ENCODE measurements at places on chromosomes 7 and 10.

DNA sequence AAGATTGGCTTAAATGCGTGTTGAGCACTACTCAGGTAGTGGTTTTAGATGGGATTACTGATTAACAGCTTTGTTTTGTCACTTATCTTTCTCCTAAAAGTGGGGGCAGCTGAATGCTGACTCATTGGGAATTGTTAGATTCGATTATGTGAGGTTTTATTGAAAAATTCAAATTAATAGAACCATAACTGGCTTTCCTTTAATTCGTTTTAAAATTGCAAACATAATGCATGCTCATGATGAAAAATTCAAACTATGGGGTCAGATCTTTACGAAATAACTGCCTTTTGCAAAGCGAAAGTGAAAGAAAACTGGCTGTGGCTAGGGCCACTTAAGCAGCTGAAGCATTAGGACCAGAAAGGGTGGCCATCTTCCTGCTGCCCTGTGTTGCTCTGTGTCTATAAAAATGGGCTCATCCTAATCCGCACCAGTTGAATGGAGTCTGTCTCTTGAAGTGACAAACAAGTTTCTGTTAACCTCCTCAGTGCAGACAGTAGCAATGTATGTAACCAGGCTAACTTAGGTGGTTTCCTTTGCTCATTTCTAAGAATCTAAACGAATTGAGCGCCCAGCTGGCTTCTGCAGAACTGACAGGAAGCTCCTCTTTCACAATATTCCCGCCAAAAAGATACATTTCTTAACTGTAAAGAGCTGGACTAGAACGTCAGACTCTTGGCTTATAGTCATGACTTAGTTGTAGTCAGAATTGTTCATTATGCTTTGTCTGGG lies 27.8 kb downstream of the DENND10 start:
- no peak for DNase-seq

DNA sequence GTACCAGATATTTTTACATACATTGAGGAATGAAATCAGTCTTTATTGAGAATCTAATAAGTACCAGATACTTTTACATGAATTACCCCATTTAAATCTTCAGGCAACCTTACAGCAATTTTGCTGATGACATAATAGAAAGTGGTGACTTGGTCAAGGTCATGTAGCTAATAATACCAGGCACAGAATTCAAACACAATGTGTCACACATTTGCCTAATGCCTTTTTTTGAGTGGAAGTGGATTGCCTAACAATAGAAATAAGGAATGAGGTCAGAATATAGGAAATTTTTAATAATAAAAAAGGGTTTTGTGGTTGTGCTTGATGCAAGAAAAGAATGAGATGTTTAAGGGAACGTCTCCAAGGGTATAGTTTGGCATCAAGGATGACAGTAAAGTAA lies 466.6 kb upstream of the IGFBP3 start:
- DNase-seq, result no peak

DNA sequence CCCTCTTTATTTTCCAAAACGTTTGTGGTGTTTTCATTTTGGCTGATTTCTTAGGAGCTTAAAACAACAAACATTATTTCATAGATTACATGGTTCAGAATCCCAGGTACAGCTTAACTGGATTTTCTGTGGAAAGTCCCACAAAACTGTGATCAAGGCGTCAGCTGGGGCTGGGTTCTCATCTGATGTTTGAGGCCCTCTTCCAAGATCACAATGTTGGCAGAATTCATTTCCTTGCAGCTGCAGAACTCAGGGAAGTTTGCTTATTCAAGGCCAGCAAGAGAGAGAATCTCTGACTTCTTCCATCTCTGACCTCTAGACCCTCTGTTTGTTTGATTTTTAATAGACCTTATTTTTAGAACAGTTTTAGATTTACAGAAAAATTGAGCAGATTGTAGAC lies 108.4 kb upstream of the AGK start:
- DNase-seq, result no peak

GRCh38 chr7:48274662-48275061 lies 103.4 kb downstream of the ABCA13 start:
- no peak for DNase-seq

GRCh38 chr10:98644466-98644865 lies 197.7 kb upstream of the HPS1 start:
- no peak for DNase-seq

- peak; percentile 59 for DNase-seq
Observed at GRCh38 chr7:69067397-69067796, 530.9 kb upstream of the AUTS2 start.

DNA sequence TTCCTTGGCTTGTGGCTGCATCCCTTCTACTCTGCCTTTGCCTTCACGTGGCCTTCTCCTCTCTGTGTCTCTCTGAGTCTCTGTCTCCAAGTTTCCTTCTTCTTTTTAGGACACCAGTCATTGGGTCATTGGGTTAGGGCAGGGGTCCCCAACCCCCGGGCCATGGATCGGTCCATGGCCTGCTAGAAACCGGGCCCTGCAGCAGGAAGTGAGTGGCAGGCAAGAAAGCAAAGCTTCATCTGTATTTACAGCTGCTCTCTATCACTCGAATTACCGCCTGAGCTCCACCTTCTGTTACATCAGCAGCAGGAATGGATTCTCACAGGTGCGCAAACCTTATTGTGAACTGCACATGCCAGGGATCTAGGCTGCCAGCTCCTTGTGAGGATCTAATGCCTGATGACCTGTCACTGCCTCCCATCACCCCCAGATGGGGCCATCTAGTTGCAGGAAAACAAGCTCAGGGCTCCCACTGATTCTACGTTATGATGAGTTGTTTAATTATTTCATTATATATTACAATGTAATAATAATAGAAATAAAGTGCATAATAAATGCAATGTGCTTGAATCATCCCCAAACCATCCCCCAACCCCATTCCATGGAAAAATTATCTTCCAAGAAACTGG lies 47.9 kb upstream of the DOCK1 start:
- DNase-seq, result no peak

DNA sequence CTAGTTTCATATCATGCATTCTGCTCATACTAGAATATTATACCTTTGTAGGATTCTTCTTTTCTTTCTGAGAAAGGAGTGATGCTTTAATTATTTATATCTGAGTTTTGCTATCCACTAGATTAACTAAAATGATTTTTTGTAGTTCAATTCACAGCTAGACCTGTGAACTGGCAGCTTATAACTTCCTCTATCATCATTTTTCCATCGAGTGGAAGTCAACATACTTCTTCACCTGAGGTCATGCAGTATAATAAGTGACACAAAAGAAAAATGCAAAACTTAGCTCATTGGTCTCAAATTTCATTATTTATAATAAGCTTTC lies 8.0 kb downstream of the LRRN3 start:
- no peak for DNase-seq

GRCh38 chr7:16026253-16027020 lies 340.0 kb upstream of the MEOX2 start:
- DNase-seq, result peak; percentile 4

- no peak for DNase-seq
Observed at GRCh38 chr7:40833888-40834234, 699.1 kb downstream of the SUGCT start.

DNA sequence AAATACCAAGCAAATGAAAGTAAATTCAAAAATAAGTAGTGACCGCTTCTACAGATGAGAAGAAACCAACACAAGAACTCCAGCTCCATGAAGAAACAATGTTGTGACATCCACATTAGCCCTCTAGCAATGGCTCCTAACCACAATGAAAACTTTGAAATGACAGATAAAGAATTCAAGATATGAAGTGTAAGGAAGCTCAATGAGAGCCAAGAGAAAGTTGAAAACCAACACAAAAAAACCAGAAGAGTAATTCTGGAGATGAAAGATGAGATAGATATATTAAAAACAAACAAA lies 68.2 kb upstream of the DDC start:
- no peak for DNase-seq

DNA sequence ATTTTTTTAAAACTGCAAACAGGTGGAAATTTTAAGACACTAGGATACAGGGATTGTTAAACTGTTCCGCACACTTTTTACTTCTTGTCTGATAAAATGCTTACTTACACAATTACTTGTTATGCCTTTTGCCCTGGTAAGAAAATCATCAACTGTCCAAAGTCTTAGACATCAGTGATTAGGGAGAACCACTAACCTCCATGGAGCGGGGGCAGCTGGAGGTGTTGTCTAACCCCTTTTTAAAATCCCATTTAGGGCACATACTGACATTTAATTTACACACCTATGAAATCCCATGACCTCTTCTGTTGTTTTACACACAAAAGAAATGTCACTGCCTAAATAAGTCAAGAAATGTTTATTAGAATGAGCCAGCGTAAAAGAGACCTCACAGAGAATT lies 65.7 kb downstream of the TRIM24 start:
- no peak for DNase-seq

- DNase-seq, result no peak
Observed at GRCh38 chr10:85446827-85447226, 919.8 kb downstream of the GRID1 start.

- peak; percentile 74 for DNase-seq
Observed at GRCh38 chr10:93189944-93190343, 116.3 kb downstream of the CYP26A1 start.

- no peak for DNase-seq
Observed at GRCh38 chr7:93194386-93194785, 31.9 kb downstream of the HEPACAM2 start.

DNA sequence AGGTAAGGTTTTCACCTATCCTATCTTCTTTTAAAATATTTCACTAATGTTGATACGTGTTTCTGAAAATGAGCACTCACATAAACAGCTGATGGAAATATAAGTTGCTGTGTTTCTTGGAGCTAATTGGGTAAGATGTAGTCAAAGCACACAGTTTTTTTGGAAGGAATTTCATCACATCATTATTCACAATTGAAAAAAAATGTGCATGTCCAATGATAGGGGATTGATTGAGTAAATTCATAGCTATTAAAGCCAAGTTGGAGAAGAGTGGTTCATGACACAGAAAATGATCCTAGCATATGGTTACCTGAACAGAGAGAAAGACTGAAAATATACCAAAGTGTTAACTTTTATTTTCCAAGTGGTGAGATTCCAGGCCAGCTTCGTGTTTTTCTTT lies 29.6 kb downstream of the GLI3 start:
- no peak for DNase-seq

- peak; percentile 15 for DNase-seq
Observed at GRCh38 chr10:12019283-12019971, 23.2 kb downstream of the UPF2 start.

DNA sequence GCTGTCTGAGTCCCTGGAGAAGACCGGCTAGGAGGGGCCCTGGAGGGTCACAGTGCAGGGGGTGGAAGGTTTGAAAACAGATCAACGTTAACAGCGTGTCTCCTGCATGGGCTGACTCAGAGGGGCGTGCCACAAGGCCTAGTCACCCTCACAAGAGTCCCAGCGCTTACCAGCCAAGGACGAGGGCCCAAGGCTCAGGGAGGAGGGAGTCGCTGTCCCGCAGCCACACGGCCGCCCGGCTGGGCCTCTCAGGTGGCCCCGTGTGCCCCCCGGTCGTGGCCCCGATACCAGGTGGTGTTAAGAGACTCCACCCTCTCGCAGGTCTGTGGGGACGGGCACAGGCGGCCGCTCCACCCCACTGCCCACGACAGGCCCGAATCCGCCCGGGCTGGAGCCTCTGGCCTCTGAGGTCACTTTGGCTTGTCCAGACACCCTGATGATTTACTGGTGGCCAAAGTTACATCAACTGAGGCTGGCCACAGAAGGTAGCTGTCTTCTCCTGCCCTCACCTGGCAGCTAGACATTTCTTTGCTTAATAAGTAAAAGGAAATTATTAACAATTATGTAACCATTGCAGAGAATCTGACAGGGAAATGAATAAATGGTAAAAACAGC lies 34.0 kb downstream of the FAM20C start:
- no peak for DNase-seq

GRCh38 chr7:144835155-144835611 lies 670 bp downstream of the TPK1 start:
- DNase-seq, result peak; percentile 51

- no peak for DNase-seq
Observed at GRCh38 chr7:130489140-130489983, 2.5 kb upstream of the MEST start.

DNA sequence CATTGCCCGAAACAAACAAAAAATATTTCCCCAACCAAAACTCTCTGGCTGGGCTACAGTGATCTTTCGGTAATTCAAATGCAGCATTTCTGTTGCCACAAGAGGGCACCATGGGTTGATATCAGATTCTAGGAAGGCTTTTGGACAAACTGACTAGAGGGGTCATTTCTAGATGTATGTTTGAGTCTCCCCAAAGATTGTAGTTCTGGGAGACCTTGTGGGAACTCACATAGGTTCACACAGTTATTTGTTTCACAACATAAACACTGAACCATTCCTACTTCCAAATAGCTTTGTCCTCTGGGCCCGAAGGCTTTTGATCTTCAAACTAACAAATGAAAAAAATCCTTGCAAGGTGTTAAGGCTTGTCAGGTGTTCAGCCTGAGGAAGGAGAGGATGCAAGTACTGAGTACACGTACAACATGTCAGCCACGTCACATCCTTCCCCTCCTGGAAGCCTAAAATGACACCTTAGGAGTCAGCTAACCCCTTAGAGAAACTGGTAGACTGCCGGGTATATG lies 37.0 kb upstream of the IL15RA start:
- peak; percentile 57 for DNase-seq

All from thyroid gland (tissue), 4 donors.